OCI-LY7 (cell line): ENCODE measurements at places on chromosomes 11 and 22.

DNA sequence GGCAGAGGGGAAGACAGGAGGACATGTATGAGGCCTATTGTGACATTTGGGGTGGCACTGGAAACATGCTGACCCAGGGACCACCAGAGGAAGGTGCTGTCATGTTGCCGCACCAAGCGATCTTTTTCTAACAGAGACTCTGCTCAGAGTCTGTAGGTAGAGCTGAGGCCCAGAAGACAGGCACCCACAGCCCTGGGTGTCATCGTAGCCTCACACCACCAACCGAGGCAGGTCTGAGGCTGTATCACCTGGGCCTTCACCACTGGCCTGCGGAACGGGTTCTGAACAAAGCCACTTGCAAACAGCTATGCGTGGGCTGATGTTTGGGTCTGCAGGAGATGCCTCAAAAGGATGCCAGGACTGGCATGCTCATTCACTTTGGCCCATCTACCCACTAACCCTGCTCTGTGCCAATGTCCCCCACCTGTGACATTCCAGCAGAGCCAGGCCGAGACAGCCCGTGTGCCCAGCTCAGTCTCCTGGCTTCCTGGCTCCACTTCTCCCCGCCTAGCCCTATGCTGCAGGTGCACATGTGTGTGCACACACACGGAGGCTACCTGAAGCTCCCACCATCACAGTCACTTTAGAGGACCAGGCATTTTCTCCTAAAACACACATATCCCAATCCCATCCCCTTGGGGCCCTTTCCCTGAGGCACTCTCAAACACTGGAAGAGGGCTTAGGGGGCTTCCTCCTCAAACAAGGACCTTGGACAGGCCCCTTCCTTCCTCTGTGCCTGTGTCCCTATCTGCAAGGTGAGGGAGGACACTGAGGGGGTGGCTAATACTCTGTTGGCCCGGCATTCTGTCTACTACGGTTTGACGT is 3.6 kb downstream of the TRIM29 start:
- DNase-seq = no peak

DNA sequence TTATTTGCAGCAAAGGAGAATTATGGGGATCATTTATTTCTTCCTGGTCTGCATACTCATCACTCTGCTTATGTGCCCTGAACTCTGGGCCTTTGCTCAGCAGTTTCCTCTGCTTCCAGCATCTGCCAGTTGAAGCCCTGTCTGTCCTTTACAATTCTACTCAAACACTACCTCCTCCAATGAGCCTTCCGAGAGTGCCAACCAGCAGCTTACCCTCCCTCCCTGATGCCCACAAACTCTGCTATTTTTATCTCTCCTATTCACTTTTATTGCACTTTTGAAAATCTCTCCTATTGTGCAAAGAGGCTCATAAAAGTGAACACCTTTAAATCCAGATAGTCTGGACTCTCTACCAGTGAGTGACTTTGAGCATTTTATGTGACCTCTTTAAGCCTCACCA is 3.6 kb upstream of the ME3 start:
- DNase-seq = no peak

DNA sequence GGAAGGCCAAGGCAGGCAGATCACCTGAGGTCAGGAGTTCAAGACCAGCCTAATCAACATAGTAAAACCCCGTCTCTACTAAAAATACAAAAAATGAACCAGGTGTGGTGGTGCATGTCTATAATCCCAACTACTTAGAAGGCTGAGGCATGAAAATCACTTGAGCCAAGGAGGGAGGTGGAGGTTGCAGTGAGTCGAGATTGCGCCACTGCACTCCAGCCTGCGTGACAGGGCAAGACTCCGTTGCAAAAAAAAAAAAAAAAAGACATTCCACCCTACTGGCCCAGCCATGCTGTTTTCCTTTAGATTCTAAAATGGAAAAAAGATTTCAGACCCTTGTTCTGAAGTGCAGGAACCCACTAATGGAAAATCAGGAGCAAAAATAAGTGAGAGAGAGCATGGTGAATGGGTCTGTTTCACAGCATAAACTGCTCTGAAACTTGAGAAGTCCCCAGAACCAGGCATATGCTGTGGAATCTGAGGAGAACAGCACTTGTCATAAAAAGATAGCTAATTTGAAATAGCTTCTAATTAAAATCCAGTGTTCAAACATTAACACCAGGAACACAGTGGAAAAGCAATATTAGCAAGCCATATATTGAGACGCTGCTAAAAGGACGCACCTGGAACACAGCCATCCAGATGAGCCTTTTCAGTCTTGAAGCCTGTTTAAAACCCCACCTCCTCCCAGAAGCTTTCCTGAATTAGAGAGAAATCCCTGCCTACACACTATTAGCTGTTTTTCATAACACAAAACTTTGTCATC is 66.3 kb upstream of the CHRM4 start:
- DNase-seq = no peak

DNA sequence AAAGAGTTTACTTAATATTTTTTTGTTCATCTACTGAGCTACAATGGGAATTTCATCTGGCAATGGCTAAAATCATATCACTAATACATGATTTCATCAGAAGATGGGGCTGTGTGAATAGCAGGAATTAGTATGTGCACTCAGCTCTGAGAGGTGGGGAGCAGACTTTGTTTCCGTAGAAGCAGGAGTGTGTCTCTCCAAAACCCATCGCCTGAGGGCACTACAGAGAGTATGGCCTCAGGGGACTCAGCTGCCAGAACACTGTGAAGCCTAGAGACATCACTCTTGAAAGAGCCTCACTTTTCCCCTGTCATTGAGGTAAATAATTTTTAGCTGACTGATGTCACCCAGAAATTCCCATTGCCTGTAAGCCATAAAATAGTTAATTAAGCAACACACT is 261.4 kb upstream of the ISX start:
- peak; percentile 1 for DNase-seq

DNA sequence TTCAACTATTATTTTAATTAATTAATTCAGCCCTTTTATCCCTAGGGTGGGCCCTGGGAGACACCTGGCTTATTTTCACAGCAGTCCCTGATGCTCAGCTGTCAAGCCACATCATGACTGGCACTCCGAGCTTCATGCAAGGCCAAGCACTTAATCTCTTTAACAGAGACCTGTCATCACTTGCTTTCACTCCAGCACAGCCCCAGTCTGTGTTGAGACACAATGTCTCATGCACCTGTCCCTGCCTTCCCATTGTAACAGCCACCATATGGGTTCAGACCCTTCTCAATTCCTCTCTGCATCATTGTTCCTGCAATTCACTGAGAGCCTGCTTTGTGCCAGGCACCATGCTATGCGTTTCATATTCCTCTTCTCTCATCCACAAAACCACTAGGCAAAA is 222.2 kb upstream of the TENM4 start:
- DNase-seq = no peak

- no peak for DNase-seq
These were observed 36.6 kb downstream of the SLC25A17 start for GRCh38 chr22:40782521-40782920.

DNA sequence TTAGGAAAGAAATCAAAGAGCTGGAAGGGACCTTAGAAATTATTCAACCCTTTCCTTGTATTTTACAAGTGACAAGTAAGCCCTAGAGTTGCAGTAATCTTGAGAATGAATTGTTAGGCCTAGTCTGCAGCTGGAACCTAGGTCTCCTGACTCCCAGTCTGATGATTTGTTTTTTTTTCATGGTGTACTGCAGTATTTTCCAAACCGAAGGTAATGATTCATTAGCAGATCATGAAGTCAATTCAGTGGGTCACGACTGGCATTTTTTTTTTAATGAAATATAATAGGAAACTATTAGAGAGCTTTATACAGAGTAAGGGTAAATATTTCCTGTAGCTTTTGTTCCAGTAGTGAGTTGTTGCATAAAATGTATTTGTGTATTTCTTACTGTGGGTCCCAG is 42.8 kb downstream of the EXT2 start:
- DNase-seq = no peak

DNA sequence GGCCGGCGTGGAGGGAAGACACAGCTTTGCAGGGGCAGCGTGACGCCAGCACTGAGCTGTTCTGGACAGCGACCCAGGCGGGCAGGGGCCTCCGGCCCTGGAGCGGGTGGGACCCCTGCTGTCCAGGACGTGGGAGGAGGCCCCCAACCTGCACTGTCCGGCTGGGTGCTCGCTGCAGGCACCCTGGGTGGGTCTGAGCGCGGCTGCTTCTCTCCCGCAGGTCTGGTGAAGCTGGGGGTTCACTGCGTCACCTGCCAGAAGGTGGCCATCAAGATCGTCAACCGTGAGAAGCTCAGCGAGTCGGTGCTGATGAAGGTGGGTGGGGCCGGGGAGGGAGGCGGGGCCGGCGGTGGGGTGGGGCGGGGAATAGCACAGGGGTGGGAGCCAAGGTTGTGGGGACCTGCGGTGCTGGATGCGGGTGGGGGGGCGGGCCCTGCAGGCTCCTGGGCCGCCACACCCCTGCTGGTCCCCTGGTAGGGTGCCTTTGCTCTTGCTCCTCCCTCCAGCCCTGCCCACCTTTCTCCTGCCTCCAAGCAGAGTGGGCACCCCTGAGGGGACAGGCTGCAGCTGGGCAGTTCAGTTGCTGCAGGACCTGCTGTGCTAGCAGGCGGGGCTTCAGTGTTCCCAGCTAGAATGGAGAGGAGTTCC is 46.2 kb downstream of the BRSK2 start:
- peak; percentile 29 for DNase-seq

DNA sequence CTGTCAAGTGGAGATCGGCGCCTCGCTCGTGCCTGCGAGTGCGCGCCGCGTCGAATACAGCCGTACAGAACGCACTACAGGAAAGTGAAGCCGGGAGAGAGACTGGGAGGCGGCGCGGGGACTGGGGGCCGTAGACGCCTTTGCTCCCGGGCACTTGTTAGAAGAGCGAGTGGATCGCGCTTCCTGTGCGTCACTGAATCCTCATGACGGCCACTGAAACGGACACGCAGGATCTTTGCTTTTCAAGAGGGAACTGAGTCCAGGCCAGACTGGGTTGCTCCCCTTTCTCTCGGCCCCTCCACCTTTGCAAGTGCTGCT is 314 bp downstream of the RIC8A start:
- DNase-seq = peak; percentile 58

- no peak for DNase-seq
These were observed 1.3 kb downstream of the ABTB2 start for GRCh38 chr11:34356576-34356912.

GRCh38 chr11:65417702-65418430 is 4.7 kb upstream of the NEAT1 start:
- DNase-seq = peak; percentile 56

GRCh38 chr22:36741204-36741793 is 34.6 kb downstream of the IFT27 start:
- DNase-seq = peak; percentile 69

DNA sequence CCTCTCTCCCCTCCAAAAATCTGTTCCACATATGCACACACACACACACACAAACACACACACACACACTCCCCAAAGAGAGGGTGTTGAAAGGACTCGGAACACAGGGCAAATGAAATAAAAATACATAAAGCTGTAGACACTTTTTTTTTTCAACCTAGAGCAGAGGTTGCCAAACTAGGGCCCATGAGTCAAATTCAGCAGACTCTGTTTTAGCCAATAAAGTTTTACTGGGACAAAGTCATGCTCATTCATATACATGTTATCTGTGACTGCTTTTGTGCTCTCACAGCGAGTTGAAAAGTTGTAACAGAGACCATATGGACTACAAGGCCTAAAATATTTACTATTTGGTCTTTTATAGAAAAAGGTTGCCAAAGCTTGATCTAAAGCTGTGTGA is 8.9 kb downstream of the IMMP1L start:
- no peak for DNase-seq

- no peak for DNase-seq
These were observed 12.0 kb upstream of the EFCAB6 start for GRCh38 chr22:43823911-43824665.

GRCh38 chr11:134445601-134446325 is 33.7 kb upstream of the B3GAT1 start:
- no peak for DNase-seq

DNA sequence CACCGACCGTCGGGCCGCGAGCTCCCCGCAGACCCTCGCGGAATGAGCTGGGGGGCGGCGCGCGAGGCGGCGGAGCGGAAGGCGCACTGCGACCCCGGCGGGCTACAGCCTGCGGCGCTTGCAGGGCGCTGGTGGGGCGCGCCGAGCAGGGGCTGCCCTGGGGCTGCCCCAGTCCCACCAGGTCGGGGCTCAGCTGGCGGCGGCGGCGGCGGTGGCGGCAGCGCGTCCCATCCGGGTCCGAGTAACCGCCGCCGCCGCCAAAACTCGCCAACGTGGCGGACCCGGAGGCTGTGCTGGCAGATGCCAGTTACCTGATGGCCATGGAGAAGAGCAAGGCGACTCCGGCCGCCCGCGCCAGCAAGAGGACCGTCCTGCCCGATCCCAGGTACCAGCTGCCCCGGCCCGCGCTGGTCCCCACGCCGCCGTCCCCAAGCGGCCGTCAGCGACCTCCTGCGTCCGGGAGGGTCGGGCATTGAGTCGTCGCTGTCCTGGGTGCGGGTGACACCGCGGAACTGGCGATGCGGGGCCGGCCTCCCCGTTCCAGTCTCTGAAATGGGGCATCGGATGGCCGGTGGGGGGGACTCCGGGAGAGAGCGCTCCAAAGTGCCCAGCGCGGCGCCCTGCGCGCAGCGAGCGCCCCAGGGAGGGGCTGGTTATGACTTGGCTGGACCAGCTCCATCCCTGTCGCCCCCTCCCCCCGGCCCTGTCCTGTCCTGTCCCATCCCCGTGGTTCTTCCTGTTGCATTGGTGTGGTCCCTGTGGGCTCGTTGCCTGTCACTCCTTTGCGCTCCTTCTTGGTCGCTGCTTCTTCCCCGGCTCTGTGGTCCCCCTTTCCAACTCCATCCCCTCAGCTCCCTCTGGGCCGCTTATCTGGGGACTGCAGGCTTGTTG is 63.5 kb downstream of the CRYBB2 start:
- no peak for DNase-seq

DNA sequence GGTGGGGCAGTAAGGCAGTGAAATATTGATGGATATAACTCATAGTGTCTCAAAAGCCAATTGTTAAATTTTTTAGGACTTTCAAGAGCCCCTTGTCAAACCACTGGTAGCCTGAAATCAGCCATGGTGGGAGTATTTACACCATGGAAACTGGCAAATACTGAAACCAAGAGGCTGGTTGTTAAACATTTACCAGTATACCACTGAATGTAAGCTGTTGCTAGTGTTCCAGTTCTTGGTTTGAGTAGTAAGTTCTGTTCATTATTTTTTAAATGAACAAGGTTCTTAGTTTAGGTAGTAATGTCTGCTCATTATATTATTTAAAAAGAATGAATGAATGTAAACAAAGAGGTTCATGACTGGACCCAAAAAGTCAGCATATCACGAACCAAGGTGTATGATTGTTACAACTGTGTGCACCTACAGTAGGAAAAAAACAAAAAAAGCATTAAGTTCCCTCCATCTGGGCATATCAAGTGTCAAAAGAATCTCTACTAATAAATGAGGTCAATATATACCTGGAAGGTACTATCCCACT is 4.5 kb upstream of the EIF3F start:
- DNase-seq = no peak

DNA sequence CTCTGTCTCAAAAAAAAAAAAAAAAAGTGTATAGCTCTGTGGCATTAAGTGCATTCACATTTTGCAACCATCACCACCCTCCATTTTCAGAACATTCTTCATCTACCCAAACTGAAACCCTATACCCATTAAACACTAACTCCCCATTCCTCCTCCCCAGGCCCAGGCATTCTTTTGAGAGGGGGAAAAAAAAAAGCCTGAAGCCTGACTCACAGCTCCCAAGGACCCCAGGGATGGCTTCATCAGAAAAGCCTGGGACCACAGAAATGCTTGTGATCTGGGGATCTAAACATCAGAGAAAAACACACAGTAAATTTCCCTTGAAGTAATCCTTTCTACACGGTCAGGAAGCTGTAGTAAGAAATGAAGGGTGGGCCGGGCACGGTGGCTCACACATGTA is 10.7 kb upstream of the GTSE1 start:
- DNase-seq = no peak
